Breast epithelium (tissue), 4 donors: ENCODE measurements at places on chromosomes 1 and 21.
A peak's percentile ranks its signal among the peaks of the same experiment; 100 is the strongest.

DNA sequence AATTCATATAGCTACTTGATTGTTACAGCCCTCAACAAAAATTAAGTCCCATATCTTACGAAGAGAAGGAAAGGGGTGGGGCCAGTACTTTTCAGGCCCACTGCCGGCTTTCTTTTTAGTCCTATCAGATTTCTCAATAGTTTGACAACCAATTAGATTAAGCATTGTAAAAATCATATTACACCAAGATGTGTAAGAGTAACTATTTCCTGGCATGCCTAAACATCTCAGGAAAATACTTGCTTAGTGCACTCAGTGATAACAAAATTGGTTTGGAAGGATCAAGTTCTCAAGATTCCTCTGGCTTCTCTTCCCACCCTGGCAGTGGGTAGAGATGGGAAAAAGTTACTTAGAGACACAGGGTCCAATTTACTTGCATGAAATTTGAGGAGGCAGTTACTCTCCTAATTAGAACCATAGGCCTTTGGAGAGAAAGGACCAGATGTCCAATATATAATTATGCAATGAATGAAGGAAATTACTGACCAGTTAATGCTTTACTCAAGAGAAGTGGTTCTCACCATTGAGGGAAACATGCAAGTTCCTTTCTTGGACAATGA, 30.1 kb downstream of the STPG1 start:
- DNase-seq = no peak
- no peak overlapping the region for H3K4me3 ChIP-seq
- no peaks in the 10 kb centered on the region for H3K27me3 ChIP-seq
- H3K4me1 ChIP-seq = no peaks in the 10 kb centered on the region
- no peak overlapping the region for H3K27ac ChIP-seq

- peak; percentile 56 for DNase-seq
- peak overlapping the region; percentile 97 for H3K4me3 ChIP-seq
- H3K27me3 ChIP-seq = no peaks in the 10 kb centered on the region
- peak overlapping the region; percentile 95 for H3K27ac ChIP-seq
- H3K36me3 ChIP-seq = no peaks in the 10 kb centered on the region
These were observed 841 bp downstream of the ADSS2 start for GRCh38 chr1:244450597-244451538.

GRCh38 chr1:229170778-229171505, 100.0 kb upstream of the RAB4A start:
- no peaks in the 10 kb centered on the region for H3K27me3 ChIP-seq
- no peaks in the 10 kb centered on the region for H3K4me1 ChIP-seq
- no peak for DNase-seq

DNA sequence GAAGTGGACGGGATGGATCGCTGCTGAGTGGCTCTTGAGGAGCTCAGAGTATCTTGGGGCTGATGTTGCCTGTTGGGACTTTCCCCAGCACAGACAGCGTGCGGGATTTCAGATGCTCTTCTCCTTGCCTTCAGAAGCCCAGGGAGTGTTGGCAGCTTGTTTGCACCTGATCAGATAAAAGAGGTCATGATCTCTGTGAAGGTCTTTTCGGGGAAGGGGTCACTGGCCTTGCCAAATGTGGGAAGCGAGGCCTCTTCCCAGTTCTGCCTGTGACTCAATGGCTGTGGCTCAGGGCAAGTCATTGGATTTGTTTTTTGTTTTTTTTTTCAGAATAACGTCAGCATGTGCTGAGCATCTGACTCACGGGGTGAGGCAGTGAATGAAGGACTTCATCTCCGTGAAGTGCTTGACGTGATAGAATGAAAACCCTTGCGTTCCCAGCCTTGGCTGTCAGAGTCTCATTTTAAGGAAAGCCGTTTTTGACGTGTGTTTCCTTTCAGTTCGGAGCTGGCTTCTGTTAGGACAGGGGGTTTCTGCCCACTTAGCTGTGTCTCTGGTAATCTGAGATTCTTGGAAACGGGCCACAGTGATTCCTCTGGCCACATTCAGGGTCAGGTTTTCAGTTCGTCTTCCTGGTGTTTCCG, 46.7 kb downstream of the GALNT2 start:
- no peak overlapping the region for H3K4me3 ChIP-seq
- DNase-seq = no peak
- H3K36me3 ChIP-seq = no peaks in the 10 kb centered on the region
- H3K27ac ChIP-seq = peak overlapping the region; percentile 43
- no peaks in the 10 kb centered on the region for H3K27me3 ChIP-seq

DNA sequence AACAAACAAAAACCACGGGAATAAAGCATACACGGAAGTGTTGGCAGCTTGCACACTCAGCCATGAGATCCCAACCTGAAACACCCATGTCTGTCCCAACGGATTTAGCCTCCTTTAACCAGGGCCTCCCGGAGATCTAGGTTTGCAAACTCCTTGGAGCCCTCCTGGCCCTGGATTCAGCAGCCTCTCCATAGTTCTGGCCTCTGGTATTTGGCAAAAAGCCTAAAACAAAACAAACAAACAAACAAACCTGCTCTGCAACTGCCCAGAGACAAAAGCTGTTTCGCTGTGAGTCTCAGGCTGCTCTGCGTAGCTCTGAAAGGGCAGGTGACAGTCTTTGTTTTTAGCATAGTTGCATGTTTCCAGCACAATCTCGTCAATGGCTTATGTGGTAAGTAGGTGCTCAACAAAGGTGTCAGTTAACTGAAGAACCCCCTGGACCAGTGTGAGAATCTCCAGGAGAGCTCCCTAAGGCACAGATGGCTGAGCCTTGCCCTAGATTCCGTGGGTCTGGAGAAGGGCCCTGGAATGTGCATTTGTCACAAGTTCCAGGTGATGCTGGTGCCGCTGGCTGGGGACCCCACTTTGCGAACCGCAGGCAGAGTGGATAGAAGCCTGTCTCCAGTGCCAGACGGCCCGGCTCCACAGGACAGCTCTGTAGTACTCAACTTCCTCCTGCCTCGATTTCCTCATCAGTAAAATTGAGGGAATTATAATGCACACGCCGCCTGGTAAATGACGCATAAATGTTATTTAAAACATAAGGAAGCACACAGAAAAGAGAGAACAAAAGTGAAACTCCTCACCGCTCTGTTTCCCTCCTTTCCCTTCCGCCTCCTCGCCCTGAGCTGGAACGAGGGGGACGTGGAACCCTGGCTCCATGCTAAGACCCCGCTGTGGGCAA, 86.2 kb downstream of the RIPK4 start:
- H3K4me3 ChIP-seq = peak overlapping the region; percentile 32
- no peaks in the 10 kb centered on the region for H3K27me3 ChIP-seq
- H3K36me3 ChIP-seq = no peaks in the 10 kb centered on the region
- H3K27ac ChIP-seq = peak overlapping the region; percentile 94
- DNase-seq = no peak
- peaks cover 12% of the 10 kb centered on the region for H3K4me1 ChIP-seq

DNA sequence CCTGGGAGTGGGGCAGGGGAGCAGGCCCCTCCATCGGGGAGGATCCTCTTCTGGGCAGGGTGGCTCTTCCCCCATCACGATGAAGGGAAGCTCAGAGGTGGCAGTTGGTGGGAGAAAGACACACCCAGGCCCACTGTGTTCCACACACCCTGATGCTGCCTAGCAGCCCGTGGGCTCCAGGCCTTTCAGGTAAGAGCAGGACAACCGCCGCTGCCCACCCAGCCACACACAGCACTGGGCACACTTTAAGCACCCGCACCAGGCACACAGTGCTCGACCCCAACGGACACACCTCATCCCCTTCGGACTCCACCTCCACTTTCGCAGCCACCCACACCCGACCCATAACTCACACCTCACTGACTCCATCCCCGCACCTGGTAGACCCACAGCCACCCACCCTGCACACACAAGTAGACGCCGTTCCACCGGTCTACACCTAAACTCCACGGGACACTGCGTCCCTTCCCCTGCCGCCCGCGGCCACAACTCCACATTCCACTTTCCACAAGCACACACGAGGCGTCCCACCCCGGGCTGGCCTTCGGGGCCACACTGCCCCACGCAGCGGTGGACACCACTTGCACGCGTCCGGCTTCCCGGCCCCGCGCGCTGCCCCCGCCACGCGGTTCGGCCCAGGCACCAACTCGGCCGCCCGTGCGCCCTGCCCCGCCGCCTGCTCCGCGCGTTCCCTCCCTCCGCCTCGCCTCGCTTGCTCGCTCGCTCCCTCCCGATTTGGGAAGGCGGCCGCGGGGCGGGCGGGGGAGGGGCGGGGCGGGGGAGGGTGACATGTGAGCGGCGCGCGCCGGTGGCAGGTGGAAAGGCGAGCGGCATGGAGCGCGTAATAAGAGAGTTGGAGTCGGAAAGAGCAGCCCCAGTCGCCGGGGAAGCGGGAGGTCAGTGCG, at the start of gene KCNQ4:
Gene KCNQ4, plus strand, starts transcription at position 787 of the 905 bp plus-strand sequence. CDS start 307 bp downstream, outside the sequence.
- peak; percentile 56 for DNase-seq
- no peaks in the 10 kb centered on the region for H3K27me3 ChIP-seq
- peaks cover 11% of the 10 kb centered on the region for H3K4me1 ChIP-seq
- peak within 1 kb of the TSS; percentile 64 for H3K27ac ChIP-seq

DNA sequence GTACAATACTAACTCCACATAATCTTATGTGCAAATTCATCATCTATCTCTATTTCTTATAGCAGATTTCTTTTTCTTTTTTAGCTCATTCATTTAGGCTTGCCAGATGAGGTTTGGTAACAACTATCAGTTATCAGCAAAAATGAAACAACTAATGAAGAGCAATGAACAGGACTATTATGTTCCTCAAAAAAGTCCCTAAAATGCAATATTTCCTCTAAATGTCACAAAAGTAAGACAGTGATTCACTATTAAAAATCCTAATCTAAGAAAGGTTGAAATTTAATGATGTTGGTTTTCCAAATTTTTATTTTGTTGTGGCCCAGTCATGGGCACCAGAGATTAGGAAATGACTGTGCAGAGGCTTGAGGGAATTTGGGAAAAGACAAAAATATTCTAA, 135.3 kb downstream of the PPIAL4G start:
- H3K27me3 ChIP-seq = peaks cover 28% of the 10 kb centered on the region
- DNase-seq = no peak
- no peaks in the 10 kb centered on the region for H3K4me1 ChIP-seq
- no peak overlapping the region for H3K27ac ChIP-seq
- no peaks in the 10 kb centered on the region for H3K36me3 ChIP-seq

GRCh38 chr1:179824265-179824664, 53.3 kb downstream of the TOR1AIP2 start:
- no peak overlapping the region for H3K27ac ChIP-seq
- no peak for DNase-seq
- no peaks in the 10 kb centered on the region for H3K36me3 ChIP-seq
- no peaks in the 10 kb centered on the region for H3K27me3 ChIP-seq
- H3K4me3 ChIP-seq = no peak overlapping the region

- H3K36me3 ChIP-seq = no peaks in the 10 kb centered on the region
- no peak overlapping the region for H3K27ac ChIP-seq
- H3K4me1 ChIP-seq = no peaks in the 10 kb centered on the region
- DNase-seq = no peak
These were observed 26.3 kb downstream of the RAB7B start for GRCh38 chr1:205976708-205977401.

DNA sequence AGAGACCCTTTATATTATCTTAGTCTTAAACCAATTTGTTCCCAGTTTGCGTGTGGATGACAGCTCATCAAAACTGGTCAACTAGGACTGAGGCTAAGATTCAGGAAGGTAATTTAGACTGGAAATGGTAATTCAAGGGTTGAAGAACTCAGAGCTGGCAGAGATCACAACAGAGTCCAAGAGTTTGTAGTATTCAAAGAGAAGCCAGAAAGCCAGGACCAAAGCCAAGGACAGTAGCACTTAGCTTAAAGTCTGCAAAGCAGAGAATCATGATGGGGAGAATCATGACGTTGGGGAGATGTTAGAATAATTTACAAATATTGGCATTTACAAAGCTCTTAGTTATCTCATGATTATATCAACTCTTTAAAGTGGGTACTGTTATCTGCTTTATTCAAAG, 32.6 kb downstream of the RNF11 start:
- no peak overlapping the region for H3K4me3 ChIP-seq
- H3K27me3 ChIP-seq = no peaks in the 10 kb centered on the region
- no peaks in the 10 kb centered on the region for H3K36me3 ChIP-seq
- H3K4me1 ChIP-seq = peaks cover 6% of the 10 kb centered on the region

DNA sequence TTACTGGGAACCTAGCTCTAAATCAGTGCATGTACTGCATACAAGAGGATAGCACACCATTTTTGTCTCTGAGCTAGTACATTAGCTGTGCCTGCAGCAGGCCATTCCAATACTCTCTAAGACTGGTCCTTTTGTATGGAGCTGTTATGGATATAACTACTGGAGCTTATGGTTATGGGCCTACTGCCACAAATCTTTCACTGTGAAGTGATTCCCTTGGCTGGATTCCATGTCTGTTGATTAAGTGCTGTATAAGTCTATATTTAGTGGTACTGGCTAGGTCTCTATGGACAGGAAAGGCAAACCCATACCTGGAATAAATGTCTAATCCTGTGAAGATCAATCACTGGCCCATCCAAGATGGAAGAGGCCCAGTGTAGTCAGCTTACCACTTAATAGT, 12.0 kb downstream of the ZFYVE9 start:
- no peaks in the 10 kb centered on the region for H3K27me3 ChIP-seq
- no peak overlapping the region for H3K27ac ChIP-seq
- H3K4me3 ChIP-seq = no peak overlapping the region
- no peak for DNase-seq

GRCh38 chr1:46298387-46298786, 5.0 kb downstream of the LRRC41 start:
- H3K36me3 ChIP-seq = no peaks in the 10 kb centered on the region
- H3K4me3 ChIP-seq = no peak overlapping the region
- H3K27me3 ChIP-seq = no peaks in the 10 kb centered on the region
- peaks cover 9% of the 10 kb centered on the region for H3K4me1 ChIP-seq
- H3K27ac ChIP-seq = no peak overlapping the region
- no peak for DNase-seq

DNA sequence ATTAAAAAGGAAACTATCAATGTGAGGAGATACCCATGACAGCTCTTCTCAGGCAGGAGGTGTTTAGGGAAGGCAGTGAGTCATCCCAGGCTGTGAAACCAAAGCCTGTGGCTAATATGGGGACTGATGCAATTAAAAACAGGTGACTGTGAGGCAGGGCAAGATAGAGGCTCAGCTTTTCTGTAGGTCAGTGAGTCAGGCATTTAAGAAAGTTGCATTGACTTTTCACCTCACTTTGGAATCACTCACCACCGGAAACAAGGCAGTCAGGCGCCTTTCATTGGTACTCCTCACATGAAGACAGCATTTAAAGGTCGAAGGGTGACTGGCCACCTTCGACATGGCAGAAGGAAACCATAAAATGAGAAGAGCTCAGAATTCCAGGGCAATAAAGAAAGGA, 54.5 kb downstream of the PAPPA2 start:
- H3K4me3 ChIP-seq = no peak overlapping the region
- H3K27ac ChIP-seq = no peak overlapping the region

GRCh38 chr1:51945591-51945990, 44.9 kb downstream of the RAB3B start:
- no peaks in the 10 kb centered on the region for H3K27me3 ChIP-seq
- no peak overlapping the region for H3K4me3 ChIP-seq
- H3K4me1 ChIP-seq = no peaks in the 10 kb centered on the region
- H3K36me3 ChIP-seq = no peaks in the 10 kb centered on the region
- no peak overlapping the region for H3K27ac ChIP-seq

- H3K4me3 ChIP-seq = no peak overlapping the region
- H3K4me1 ChIP-seq = no peaks in the 10 kb centered on the region
- no peak overlapping the region for H3K27ac ChIP-seq
- no peak for DNase-seq
- H3K36me3 ChIP-seq = no peaks in the 10 kb centered on the region
These were observed 93.0 kb upstream of the SLC44A3 start for GRCh38 chr1:94726981-94727685.

- no peak overlapping the region for H3K27ac ChIP-seq
- no peaks in the 10 kb centered on the region for H3K36me3 ChIP-seq
- no peaks in the 10 kb centered on the region for H3K4me1 ChIP-seq
- H3K27me3 ChIP-seq = no peaks in the 10 kb centered on the region
- H3K4me3 ChIP-seq = no peak overlapping the region
These were observed 17.2 kb upstream of the CXADR start for GRCh38 chr21:17495680-17496079.

- H3K27me3 ChIP-seq = peaks cover 13% of the 10 kb centered on the region
- DNase-seq = no peak
- H3K27ac ChIP-seq = no peak overlapping the region
- H3K36me3 ChIP-seq = no peaks in the 10 kb centered on the region
- no peak overlapping the region for H3K4me3 ChIP-seq
- H3K4me1 ChIP-seq = peaks cover 8% of the 10 kb centered on the region
These were observed 3.1 kb downstream of the GABRD start for GRCh38 chr1:2022063-2022770.
